ENCODE measurements at places on chromosomes 11 and 22.

- no peak for DNase-seq
These were observed 22.9 kb upstream of the FGF3 start for GRCh38 chr11:69841859-69842698.

GRCh38 chr11:111450480-111451320, 61.5 kb downstream of the BTG4 start:
- no peak for DNase-seq

DNA sequence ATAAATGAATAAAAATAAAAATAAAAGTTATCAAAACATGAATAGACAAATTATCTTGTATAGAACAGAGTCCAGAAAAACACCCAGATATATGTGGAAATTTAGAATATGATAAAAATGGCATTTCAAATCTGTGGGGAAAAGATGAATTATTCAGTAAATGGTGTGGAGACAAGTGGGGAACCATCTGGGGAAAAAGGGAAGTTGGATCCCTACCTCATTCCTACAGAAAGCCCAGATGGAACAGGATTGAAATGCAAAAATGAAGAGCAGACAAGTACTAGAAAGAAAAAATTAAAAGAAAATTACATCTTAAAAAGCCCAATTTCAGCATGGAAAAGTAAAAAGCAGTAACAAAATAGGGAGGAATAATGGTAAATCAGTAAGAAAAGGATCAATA, 8.1 kb upstream of the RASL10A start:
- DNase-seq, result no peak

DNA sequence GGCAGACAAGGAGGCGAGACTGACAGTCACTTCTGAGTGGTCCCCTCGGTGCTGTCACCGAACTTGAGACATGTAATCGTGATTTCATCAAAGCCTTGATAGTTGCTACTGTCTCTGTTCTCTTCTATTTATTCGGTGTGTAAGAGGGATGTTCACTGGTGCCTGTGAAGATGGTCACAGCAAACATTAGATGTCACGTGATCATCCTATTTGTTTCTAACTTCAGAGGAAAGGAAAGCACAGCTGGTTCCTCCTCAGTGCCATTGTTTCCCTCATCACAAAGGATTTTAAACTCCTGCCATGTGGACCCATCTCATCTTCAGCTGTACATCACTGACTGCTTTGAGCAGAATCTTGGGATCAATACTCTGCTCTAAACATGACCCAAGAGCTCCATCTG, 73.1 kb upstream of the CLMP start:
- DNase-seq, result no peak

Measured in LoVo (cell line).